ENCODE measurements at places on chromosomes 2 and 18.
A peak's percentile ranks its signal among the peaks of the same experiment; 100 is the strongest.

GRCh38 chr2:36659872-36660312 lies 36.6 kb upstream of the VIT start:
- DNase-seq = no peak

DNA sequence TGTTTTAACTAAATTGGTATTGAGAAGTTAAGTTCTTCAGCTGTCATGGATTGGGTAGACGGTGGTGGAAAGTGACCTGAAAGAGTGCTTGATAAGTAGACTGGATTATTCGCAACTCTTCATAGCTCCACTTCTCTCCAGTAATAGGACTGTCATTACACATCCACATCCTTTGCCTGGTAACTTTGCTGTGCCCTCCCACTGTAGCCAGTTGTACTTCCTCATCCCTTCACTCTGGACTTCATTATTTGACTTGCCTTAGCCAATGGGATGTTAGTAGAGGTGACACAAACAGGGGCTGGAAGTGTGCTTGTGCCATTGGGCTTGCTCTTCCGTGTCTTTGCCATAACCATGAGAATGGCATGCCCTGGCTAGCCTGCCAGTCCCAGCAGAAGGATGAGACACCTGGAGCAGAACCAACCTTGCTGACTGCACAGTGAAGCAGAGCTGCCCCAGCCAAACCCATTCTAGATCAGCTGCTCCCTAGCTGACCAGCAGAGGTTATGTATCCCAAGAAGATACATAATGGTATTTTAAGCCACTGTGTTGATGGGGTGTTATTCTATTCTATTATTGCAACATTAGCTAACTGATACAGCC lies 16.9 kb downstream of the QPCT start:
- no peak for DNase-seq

GRCh38 chr2:232275670-232276069 lies 102.9 kb upstream of the ALPP start:
- DNase-seq = no peak

GRCh38 chr2:177582000-177582399 lies 189.4 kb downstream of the AGPS start:
- no peak for DNase-seq

GRCh38 chr2:10741139-10741538 lies 19.7 kb downstream of the ATP6V1C2 start:
- DNase-seq = no peak

GRCh38 chr18:77765468-77765867 lies 515.8 kb downstream of the GALR1 start:
- peak; percentile 14 for DNase-seq

Measured in stimulated activated CD4-positive, alpha-beta T cell treated with anti-CD3 and anti-CD28 coated beads, Interleukin-2, amount 100 ng/mL, for 48 hours (primary cell).